ENCODE measurements at places on chromosomes 12 and 14. TPM values are rescaled to one million over a fixed set of nuclear protein-coding genes. Genes with fewer than 3 reads are reported as not detected.
A peak's percentile ranks its signal among the peaks of the same experiment; 100 is the strongest.

DNA sequence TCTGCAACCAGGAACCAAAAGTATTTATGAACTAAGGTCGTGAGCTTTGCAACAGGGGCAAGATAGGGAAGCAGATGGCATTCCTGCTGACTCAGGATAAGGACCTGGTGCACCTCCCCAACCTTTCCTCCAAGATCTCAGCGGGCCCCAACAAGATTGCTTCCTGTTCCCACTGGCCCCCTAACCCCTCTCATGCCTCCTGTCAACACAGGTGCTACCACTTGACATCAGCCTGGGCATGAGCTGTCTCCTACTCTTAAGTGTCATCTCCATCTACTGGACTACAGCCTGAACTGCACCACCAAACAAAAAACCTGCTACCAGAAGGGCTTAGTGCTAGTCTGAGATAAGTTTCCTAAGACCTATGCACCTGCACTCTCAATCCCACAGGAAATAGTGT, 32.7 kb downstream of the MED6 start:
- peak; percentile 6 for DNase-seq

- no peak for DNase-seq
Measured at GRCh38 chr14:69199786-69200185, 8.5 kb downstream of the EXD2 start.

DNA sequence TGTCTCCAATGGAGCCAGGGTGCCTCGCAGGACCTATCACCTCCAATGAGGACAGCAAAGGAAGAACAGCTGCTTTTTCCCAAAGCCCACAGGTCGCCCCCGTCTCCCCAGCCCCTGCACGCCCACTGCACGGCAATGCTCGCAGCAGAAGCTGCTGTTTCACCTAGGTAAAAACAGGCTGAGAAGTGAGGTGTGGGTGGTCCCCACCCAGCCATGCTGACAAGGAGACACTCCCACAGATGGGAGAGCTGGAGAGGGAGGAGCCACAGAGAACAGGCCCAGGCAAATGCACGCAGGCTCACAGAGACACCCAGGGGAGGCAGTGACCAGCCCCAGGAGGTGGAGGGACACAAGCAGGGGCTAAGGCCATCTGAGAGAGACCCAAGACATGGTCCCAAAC, 10.4 kb downstream of the CFAP73 start:
- no peak for DNase-seq

- no peak for DNase-seq
Measured at GRCh38 chr12:27472604-27473003, 26.1 kb downstream of the SMCO2 start.

- DNase-seq = no peak
Measured at GRCh38 chr12:73421832-73422231, 1115.8 kb upstream of the ATXN7L3B start.

Gene DUSP16
- total RNA-seq = 24.8 TPM

Gene MYBPC1
- not detected for total RNA-seq

Gene SRRM4
- not detected for total RNA-seq
